ENCODE measurements at places on chromosomes 7 and 10.

GRCh38 chr7:23468526-23469149 lies 1.7 kb downstream of the IGF2BP3 start:
- no peak for DNase-seq

DNA sequence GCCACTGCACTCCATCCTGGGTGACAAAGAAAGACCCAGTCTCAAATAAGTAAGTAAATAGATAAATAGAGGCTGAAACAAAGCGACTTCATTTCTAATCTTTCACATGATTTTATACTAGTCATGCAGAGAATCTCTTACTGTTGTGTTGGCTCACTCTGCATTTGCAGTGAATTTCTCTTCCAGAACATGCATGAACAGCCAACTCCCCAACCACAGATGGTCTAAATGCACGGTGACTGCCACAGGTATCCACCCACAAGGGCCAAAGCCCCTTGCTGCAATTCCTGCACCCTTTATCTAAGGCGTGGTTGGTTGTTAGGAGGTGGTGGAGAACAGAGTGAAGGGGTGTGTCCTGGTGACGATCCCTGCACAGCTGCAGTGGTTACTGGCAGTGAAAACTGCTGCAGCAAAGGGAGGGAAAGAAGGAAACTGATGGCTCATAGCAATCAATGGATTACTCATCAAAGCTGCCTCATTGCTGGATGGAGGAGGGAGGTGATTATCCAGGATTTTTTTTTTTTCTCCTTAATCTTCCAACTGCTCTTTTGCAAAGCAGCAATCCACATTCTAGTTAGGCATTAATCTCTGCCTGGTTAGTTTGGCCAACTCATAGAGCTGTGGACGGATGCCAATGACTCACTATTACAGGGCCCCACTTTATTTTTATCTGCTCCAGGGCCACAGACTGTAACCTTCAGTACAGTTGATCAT lies 50.6 kb downstream of the PRTFDC1 start:
- peak; percentile 32 for DNase-seq

DNA sequence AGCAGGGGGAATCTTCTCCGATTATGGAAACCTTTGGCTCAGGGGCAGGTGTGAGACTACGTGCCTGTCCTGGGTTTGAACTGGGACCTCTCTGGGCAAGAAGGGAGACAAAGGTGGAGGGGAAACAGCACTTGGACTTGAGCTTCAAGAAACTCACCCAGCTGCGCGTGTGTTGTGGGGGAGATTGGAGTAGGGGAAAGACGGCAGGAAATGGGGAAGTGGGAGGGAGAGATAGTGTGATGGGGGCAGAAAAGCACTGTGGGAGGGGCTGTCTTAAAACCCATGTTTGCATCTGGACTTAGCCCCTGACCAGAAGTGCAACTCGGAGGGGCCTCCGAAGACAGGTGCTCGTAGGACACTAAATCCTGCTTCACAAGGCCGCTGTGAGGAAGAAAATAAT lies 107.0 kb downstream of the HIP1 start:
- no peak for DNase-seq

DNA sequence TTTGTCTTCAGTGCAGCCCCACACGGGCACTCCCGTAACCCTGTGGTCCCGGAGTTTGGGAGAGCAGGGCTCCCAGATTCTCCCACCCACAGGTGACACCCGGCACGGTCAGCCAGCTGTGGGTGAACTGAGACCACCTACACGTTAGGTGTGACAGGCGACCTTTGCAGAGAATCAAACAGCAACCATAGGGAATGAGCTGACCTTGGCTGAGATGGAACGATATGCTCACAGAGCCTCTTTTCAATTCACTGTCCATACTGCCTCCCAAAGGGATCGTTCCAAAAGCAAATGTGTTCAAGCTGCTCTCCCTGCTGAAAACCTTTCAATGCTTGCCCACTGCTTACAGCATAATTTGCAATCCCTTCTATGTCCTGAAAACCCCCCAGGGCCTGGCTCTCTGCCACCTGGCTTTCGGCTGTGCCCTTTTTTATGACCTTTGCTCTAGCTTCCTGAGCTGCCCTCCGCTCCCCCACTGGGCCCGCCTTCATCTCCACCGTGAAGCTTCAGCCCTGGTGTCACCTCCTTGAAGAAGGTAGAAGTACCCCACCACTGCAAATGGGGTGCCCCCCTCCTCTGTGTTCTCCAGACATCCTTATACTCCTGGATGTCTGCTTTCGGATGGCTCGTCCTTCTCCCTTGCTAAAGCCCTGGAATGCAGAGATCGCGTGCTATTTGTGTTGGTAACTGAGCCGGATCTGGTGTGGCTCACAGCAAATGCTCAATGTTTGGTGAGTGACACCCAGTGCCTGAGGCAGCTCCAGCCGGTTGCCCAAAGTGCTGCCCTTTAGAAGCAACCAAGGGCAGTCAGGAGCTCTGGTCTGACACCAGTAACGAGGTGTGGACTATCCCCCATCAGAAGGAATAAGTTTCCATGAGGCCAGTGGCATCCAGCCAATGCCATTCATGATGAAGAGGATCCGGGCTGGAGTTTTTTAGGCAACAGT lies 90.4 kb downstream of the KIAA1549 start:
- DNase-seq: no peak

- peak; percentile 80 for DNase-seq
These were observed 80.5 kb upstream of the PPIF start for GRCh38 chr10:79266543-79267312.

GRCh38 chr10:28169525-28169924 lies 133.3 kb downstream of the MPP7 start:
- no peak for DNase-seq

- peak; percentile 13 for DNase-seq
These were observed 174.2 kb downstream of the PTN start for GRCh38 chr7:137169282-137169698.

DNA sequence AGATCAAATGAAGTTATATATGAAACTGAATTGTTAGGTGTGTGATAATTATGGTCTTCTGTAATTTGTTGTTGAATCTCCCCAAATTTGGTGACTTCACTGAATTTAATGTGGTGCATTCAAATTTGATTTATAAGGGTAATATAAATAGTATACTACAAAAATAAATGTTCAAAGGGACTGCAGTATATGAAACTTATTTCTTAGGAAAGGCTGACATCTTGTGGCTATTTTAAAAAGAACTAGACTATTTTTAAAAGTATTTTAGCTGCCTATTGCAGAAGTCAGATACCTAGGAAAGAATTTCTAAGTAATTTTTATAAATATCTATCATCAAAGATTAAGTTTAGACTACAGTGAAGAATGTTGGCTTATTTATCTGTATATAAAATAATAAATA lies 36.6 kb downstream of the ATRNL1 start:
- DNase-seq: no peak

DNA sequence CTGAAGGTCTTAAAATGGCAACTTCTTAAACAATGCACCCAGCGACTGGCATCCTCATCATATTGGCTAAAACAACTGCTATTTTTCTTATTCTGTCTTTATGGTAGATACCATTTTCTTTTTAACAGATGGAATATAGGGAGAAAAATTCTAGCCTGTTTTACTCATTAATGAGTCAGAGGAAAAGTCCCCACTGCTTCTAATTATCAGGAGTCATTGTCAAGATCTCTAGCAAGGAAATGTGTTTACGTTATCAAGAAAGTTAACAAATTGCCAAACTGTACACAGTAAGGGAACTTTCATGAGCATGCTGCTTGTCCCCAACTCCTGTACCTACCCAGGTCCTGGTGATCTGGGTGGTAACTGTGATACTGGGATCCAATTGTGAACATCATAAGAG lies 117.7 kb upstream of the KIAA1217 start:
- no peak for DNase-seq

GRCh38 chr10:16728266-16728665 lies 89.0 kb downstream of the RSU1 start:
- DNase-seq: no peak

GRCh38 chr10:12455766-12456165 lies 106.4 kb downstream of the CAMK1D start:
- DNase-seq: no peak

- no peak for DNase-seq
These were observed 550 bp upstream of the ANK3 start for GRCh38 chr10:60390224-60390626.

- no peak for DNase-seq
These were observed 28.9 kb downstream of the ADD3 start for GRCh38 chr10:110036640-110037039.

DNA sequence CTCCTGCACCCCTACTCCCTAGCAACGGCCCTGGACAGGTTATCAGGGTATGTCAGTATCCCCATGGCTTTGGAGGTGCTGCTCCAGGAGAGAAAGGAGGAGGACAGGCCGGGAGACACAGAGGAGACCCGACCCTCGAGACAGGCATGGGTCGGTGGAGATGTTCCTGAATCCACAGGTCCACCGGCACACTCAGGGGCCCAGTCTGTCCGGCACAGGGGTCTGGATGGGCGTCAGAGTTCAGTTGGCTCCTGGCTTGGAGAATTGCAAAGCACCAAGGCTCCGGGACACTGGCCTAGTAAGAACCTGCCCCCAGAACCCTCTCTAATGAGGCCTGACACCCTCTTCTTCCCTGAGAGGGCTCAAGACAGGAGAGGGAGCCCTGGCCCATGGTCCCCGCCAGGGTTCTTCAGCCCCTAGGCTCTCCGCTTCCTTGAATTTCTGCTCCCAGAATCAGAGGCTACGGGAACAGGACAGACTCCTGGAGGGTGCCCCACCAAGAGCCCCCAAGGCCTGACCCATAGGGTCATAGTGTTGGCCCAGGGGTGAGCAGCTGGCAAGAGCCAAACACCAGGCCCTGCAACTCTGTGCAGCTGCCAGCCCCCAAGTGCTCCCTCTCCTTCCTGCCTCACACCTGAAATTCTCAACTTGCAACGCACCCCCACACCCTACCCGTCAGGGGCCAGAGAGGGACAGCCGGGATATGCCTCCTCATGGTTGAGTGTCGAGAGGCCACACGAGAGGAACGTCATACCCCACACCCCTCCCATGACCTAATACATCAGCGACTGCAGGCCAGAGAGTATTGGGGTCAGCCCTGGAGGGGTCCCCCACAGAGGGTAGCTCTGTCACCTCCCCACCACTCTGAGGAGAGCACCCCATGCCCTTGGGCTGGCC lies 5.5 kb upstream of the IRF5 start:
- no peak for DNase-seq

- no peak for DNase-seq
These were observed 165.2 kb downstream of the HERPUD2 start for GRCh38 chr7:35529713-35530112.

- no peak for DNase-seq
These were observed 538.5 kb downstream of the HTR7 start for GRCh38 chr10:90319188-90319914.

DNA sequence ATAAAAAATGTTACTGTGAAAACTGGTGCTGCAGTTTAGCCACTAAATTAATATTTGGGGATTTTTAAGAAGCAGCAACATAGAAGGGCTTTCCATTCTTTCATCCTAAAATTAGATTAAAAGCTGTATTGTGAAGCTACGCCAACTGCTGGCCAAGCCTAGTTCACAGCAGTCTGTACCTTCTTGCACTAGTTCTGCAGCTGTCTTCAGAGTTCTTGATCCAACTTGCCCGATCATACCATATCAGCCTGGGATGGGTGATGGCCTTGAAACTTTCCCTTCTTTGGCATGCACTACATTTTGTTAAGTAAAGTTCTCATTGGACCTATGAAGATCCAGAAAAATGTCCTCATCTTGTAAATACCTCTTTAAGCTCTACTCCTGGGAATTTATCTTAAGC lies 20.3 kb upstream of the PANK1 start:
- no peak for DNase-seq

GRCh38 chr7:118948508-118948907 lies 724.0 kb downstream of the ANKRD7 start:
- no peak for DNase-seq

GRCh38 chr10:28652703-28653102 lies 24.6 kb upstream of the BAMBI start:
- DNase-seq: no peak

DNA sequence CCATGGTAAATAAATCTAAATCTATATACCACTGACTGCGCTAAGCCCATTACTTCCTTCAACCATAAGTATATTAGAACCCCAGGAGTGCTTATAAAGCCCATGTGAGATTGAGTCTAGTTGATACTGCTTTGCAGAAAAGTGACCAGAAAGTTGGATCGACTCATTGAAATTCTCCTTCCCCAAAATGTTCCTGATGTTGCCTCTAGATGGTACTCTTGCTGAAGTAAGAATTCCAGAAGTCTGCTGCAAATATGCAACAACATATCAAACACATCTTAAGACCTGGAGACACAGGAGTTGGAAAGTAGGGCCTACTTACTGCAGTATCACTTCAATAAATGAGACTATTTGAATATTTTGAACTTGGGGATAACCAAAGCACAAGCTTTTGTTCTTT lies 550.8 kb downstream of the IPMK start:
- no peak for DNase-seq

- no peak for DNase-seq
These were observed 9.6 kb downstream of the PSD start for GRCh38 chr10:102408728-102409603.

DNA sequence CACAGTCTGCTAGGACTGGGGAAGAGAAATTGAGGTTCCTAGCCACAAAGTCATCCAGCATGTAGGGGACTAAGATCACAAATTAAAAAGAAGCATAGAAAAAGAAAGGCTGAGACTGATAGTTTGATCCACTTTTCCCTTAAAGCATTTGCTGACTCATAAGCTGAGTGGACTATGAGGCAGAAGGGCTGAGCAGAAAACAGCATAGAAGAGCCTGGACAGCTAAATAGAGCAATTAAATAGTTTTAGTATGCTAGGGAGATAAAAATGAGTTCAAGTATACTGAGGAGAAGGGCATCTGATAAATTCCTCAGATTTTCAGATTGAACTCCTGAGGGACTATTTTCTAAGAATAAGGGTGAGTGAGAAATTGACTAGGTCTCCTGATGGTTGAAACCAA lies 155.9 kb upstream of the EGR2 start:
- no peak for DNase-seq

DNA sequence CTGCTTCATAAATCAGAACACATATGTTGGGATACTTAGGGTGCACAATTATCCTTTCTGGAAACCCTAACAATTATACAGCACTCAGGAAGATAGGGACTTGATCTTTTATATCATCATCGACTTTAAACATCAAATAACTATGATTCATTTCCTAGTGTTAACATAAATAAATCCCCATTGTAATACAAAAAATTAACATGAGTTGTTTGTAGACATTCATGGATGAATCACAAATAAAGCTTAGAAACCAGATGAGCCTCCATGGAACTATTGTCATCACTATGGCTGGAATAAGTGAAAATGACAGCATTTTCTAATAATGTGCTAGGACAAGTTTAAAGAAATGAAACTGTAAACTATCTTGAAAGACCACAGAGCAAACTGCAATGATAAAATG lies 821.7 kb downstream of the GATA3 start:
- DNase-seq: no peak

DNA sequence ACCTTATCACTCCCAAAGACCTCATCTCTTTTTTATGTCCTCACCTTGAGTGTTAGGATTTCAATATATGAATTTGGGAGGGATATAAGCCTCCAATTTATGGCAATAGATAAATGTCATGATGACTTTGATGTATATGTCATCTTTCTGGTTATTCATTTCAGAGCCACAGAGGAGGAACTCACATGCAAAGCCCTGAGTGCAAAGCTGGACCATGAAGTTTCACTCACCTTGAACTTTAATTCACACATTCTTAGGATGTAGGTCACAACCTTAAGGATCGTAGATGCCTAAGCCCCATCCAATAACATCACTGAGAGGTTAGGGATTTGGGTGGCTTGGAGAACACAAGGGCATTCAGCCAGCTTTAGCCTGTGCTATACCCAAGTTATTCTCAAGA lies 81.9 kb upstream of the ZPBP start:
- no peak for DNase-seq

- no peak for DNase-seq
These were observed 316.1 kb downstream of the CCDC3 start for GRCh38 chr10:12685261-12686058.

Measured in psoas muscle (tissue), 8 donors.